DMS 273 treated with DMSO at 0.1 percent for 48 hours (cell line): ENCODE measurements at places on chromosomes 3 and 15.

DNA sequence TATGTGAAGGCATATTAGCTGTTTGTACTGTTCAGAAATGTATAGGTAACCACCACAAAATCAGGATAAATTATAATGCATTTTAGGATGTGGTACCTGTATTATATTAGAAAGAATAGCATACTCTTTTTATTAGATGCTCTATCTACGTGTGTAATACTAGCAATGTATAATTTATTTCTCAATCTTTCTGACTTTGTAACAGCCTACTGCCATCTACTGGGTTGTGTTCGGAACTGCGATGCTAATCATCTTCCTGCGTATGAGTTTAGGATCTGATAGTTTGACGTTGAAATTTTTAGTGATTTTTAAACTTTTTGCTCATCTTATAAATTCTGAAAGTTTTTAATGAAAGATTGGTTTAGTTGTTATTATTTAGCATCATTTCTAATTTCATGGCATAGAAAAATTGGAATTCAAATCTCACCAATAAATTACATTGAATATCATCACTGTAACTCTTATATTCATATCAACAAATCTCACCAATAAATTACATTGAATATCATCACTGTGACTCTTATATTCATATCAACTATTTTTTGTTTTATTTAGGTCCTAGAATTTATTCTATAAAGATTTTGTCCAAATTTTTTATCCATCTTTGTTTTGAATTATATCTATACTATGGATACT is 322.7 kb upstream of the ZNF717 start:
- DNase-seq = no peak

GRCh38 chr3:128490915-128491690 is 1.9 kb downstream of the GATA2 start:
- DNase-seq = no peak

DNA sequence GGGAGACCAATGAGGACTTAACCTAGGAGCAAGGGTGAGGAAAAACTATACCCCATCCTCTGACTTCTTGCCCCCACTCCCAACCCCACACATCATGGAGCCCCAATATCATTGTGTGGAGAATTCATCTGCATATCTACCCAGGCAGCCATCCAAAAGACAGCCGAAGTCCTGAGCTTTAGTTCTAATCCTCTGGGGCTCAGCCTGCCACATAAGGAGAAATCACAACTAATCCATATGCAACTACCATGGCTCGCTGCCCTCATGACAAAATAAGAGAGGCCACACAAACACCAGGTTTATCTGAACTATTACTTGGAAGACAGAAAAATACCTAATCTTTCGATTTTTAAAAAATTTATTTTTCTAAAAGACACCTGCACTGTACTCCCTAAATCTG is 17.7 kb downstream of the HEXA start:
- no peak for DNase-seq

DNA sequence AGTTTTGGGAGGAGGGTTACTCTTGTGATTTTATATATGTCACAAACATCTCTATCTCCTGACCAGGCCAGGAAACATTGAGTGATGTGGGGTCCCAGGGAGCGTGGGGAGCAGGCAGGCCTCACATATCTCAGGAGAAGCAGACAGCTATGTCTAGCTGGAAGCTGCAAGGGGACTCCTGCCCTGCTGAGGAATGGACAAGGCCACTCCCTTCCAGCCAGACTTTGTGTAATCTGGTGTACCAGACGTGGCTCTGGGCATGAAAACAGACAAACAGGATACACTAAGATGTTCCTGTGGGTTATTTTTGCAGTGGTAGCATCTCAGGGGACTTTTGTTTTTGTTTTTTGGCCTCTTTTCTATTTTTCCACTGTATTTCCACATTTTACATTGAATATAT is 23.2 kb downstream of the CYP8B1 start:
- DNase-seq = no peak

GRCh38 chr15:45144775-45145174 is 15.0 kb downstream of the DUOX1 start:
- DNase-seq = no peak

- DNase-seq = no peak
These were observed 2.9 kb downstream of the IGDCC3 start for GRCh38 chr15:65374821-65375401.
